ENCODE measurements at places on chromosomes 4 and X.

GRCh38 chrX:110210417-110211139 lies 107.3 kb downstream of the AMMECR1 start:
- no peak for DNase-seq

DNA sequence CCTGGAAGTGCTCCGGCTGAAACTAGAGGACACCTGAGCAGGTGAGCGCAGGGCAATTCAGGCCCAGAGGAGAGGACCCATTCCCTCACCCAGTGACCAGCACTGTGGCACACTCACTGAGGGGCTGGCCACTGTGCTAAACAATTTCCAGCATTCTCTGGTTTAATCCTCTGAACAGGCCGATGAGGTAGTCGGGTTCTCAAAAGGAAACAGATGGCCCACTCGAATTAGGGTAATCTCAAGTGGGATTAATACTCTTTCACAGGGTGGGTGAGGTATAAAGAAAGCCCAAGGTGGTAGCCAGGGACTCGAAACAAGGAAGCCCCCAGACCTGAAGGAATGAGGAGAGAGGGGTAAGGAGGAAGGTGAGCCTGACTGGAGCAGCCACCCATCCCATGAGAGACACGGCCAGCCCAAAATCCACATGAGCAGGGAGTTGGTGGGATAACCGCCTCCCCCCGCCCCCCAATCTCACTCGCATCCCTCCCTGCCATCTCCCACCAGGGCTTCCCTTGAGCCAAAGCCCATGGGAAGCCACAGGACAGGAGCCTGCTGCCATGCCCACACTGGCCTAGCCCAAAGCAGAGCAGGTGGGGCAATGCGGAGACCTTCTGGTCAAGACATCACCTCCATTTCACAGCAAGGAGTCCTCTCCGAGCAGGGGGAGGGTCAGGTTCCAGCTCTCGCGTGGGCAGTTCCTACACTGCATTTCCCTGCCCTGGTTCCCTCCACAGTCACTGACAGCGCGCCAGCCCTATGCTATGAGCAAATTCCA lies 55.0 kb downstream of the SH3KBP1 start:
- DNase-seq = no peak

- DNase-seq = peak; percentile 3
Observed at GRCh38 chr4:112817933-112818593, 181.1 kb downstream of the LARP7 start.

DNA sequence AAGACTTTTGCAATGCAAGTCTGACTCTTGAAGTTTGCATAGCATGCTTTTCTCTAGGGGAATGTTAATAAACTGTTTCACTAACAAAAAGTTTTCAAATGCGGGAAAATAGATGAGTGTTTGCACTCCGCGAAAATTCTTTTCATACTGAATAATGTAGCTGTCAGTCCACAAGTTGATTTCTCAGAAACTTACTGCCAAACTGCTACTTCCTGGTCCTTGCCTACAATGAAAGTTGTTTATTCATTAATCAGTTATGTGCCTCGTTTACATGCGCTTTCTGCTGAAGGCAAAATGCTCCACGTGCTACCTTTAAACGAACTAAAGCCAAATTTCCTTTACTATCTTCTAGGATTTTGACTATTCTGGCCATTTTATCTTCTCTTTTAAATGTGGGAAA lies 166.2 kb downstream of the MAGEB17 start:
- no peak for DNase-seq

DNA sequence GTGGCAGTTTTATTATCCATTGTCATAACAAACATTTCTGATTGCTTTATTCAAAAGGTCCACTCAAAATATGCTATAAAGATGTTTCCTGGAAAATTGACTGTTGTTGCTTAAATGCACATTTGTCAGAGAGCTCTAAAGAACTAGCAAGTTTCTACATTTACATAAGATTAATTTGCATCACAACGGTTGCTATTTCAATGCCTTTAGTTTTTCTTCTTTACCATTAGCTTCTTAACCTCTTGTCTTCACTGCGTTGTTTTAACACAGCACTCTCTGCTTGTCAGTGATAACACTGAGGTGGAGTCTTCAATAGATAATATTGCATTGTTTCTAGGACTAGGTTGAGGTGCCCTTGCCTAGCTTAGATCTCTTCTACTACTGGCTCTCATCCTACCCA lies 76.7 kb upstream of the GALNT7 start:
- DNase-seq = no peak

GRCh38 chr4:153950100-153950979 lies 161.5 kb upstream of the SFRP2 start:
- DNase-seq = no peak

- no peak for DNase-seq
Observed at GRCh38 chr4:142355421-142355930, 490.6 kb downstream of the INPP4B start.

GRCh38 chrX:109742722-109743121 lies 9.7 kb upstream of the ACSL4 start:
- no peak for DNase-seq

DNA sequence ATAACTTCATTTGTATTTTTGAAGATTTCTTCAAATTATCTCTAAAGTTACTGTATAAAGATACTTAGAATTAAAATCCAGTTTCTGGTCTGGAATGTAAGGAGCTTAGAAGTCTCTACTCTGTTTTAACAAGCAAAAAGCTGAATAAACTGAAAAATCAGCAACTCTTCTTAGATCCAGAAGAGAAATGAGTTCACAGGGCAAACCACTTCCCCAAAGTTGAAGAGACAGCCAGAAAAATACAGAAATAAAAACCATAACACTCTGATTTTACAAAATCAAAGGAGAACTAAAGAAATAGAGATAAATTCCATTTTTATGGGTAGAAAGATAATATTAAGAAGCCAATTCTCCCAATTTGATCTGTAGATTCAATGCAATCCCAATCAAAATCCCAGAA lies 1166.8 kb downstream of the ADGRL3 start:
- DNase-seq = no peak

- no peak for DNase-seq
Observed at GRCh38 chr4:74327762-74328161, 19.5 kb downstream of the EPGN start.

- no peak for DNase-seq
Observed at GRCh38 chr4:164484551-164484950, 269.4 kb upstream of the SMIM31 start.

- no peak for DNase-seq
Observed at GRCh38 chr4:135538698-135539097, 1337.1 kb upstream of the PABPC4L start.

GRCh38 chr4:7674706-7675105 lies 240.0 kb upstream of the PSAPL1 start:
- no peak for DNase-seq

DNA sequence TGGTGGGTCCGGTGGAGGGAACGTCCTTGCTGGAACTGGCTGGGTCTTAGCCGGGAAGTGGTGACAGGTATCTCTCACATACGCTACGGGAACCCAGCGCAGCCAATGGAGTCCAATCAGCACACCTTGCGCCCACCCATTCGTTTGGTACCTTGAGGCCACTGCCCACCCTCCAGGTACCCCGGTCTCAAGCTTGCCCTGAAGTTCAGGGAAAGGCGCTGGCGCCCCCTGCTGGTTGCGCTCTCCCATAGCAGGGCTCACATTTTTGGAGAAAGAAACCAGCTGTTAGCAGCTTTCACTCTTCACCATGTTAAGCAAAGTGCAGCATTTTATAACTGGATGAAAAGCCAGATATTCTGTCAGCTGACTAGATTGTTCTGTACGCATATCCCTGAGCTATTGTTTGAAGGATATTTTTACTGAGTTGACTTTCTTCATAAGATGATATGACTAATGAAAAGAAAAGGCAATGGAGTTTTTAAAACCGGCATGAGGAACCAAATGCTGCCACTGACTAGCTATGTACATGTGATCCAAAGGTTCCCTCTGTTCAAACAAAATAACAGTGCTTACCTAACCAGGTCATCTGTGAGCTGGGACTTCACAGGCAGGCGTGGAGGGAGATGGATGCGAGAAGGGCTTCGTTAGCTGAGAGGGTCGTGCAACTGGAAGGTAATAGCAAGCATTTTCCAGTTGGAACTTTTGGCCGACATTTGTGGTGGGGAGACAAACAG lies 43.7 kb downstream of the OTOP1 start:
- no peak for DNase-seq

GRCh38 chr4:150206265-150206664 lies 128.0 kb downstream of the DCLK2 start:
- no peak for DNase-seq

DNA sequence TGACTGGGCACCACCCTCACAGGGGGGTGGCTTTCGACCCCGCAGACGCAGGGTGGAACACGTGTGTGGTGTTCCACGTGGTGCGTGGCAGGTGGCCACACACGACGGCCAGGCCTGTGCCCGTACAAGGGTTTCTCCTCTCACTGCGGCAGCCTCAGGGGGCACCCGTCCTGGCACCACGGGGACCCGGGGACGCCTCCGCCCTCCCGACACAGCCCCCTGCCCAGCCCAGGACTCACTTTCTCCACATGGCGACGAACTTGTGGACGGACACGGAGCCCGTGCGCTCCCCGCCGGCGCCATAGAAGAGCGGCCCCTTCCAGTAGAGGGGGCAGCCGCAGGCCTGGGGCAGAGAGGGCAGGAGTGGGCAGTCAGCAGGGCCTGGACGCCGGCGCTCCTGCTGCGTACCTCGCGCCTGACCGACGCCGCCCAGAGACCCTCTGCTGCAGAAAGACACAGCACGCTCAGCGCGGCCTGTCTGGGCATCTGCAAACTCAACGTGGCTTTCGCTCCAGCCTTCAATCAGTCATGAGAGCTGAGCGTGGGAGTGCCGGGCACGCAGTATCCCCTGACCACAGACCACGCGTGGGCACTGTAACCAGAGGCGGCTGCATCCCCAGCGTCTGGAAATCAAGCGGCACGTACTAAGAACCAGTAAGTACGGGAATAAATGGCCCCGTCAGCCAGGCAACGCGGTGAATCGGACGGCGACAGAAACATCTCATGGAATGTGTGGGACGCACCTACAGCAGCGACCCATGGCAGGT lies 28.9 kb upstream of the GTPBP6 start:
- no peak for DNase-seq

- DNase-seq = no peak
Observed at GRCh38 chr4:156576946-156577345, 394.7 kb downstream of the PDGFC start.

- peak; percentile 38 for DNase-seq
Observed at GRCh38 chrX:65706041-65706828, 38.8 kb downstream of the MSN start.

GRCh38 chr4:80009806-80010205 lies 63.2 kb downstream of the ANTXR2 start:
- DNase-seq = no peak

- DNase-seq = no peak
Observed at GRCh38 chr4:182555997-182556418, 312.8 kb downstream of the TENM3 start.

DNA sequence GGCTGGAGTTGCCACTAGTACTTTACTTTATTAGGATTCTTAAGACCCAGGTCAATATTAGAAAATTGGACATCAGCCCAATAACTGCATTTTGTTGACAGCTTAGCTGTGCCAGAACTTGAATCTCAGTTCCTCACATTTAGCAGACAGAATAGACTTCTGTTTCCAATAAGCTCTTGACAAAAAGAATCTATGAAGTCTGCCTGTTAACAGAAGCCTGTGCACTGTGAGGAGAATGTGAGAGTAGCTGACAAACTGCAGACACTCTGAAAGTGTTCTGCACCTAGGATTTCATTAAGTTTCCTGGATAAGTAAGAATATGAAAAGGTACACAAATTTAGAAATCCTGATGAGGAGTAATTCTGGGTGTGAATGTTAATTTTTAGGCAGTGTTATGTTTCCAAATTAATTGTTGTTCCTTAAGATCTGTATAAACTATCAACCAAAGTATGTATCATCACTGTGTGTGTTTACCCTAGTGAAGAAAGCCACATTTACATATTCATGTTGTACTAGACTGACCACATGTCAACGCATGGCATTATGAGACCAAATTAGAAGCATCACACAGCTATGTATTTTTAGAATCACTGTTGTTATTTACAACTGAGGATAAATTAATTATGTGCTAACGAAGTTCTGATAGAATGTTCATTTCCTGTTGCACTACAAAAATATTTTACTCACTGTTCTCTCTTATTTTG lies 756.4 kb upstream of the IGFBP7 start:
- DNase-seq = no peak

DNA sequence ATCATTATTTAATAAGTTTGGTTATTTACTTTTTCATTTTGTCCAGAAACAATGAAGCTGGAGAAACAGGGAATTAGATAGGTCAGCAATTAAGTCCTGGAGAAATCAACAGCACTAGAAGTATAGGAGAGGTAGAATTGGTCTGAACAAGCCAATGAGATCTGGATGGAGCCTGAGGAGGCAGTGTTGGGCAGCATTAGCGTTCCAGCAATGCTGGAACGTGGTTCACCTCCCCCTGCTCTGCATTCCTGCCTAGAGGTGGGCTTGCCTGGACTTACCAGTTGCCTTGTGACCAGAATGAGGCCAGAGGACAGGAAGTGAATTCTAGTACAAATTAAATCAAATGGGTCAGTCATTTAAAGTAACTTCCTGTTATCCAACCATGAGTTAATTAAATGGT lies 4.6 kb downstream of the RASSF6 start:
- DNase-seq = no peak

DNA sequence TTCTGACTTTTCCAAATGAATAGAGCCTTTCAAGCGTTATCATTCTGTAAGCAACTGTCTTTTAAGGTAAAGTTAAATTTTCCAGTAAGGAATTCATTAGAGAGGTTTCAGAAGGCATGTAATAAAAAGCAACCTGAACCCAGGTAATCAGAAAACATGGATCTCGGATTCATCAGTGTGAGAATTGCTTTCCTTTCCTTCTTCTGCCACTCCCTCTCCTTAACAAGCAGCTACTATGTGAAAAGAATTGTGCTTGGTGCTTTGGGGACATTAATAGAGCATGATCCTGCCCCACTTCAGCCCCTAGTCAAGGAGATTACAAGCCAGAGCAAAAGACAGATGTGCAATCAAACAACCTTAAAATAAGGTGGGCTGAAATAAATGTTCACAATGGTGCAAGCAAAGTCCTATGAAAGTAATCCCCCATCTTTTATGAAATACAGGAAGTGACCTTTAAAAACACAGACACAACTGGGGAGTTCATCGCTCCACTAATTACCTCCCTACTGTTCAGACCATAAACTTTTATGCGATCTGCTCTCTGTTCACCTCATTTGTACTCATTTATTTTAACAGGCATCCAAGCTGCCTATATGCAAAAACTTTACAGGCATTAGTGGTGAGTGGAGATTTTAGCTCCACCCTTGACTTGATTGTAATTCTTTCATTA lies 122.9 kb upstream of the RASGEF1B start:
- no peak for DNase-seq

DNA sequence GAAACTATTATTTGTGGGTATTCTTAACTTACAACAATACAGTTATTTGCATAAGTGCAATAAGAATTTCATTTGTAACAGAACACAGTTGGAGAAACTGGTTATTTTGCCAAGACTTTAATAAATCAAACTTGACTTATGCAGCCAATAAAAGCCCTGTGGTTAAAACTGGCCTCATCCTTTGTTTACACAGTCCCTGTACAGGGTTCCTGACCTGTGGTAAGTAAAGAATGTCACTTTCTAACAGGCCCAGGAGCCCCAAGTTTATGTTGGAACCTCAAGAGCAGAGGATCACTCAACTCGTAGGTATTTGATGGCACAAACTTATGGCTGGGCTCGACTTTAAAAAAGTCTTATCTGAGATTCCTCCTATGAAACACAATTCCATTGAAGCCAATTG lies 88.6 kb upstream of the PTCHD1 start:
- DNase-seq = no peak

- no peak for DNase-seq
Observed at GRCh38 chr4:159158083-159158617, 55.3 kb downstream of the RAPGEF2 start.

GRCh38 chr4:98293104-98293887 lies 32.1 kb downstream of the RAP1GDS1 start:
- DNase-seq = no peak

- DNase-seq = no peak
Observed at GRCh38 chr4:131302108-131302507, 1847.0 kb upstream of the PCDH10 start.
